Kidney (tissue), 22 donors: ENCODE measurements at places on chromosomes 4 and X. TPM values are rescaled to one million over a fixed set of nuclear protein-coding genes. Genes with fewer than 3 reads are reported as not detected.

SH3RF1 gene
- total RNA-seq, result 35.7 TPM

SUPT20HL1 gene
- total RNA-seq, result not detected

SLC7A11 gene
- 2.6 TPM for total RNA-seq

GPC4 gene
- total RNA-seq, result 70.3 TPM

VSIG4 gene
- total RNA-seq, result 80.0 TPM

FGFR3 gene
- 25.5 TPM for total RNA-seq

DNA sequence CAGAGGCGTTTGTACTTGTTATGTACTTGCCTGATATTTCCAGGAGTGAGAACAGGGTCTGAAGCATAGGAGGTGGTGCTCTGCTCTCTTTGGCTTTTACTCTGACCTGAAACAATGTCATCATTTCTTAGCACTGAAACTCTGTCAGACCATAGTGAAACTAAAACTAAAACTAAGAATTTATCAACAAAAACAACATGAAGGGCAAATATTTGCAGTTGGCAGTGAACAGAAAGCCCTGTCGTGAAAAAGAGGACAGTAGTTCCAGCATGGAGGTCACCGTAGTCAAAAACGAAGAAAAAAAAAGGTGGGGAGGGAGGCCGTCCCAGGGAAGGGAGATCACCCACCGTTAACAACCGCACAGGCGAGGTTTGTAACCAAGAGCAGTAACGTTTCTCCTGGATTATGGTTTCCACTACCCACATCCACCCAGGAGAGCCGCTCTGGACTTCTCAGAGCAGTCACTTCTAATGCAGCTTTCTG lies 97.5 kb downstream of the ANK2 start:
- peak overlapping the region; percentile 93 for H3K27ac ChIP-seq
- no peaks in the 10 kb centered on the region for H3K36me3 ChIP-seq
- DNase-seq, result peak; percentile 38
- H3K27me3 ChIP-seq, result no peaks in the 10 kb centered on the region
- H3K4me3 ChIP-seq, result peak overlapping the region; percentile 64
- H3K4me1 ChIP-seq, result peaks cover 7% of the 10 kb centered on the region

GRCh38 chr4:87185146-87185870 lies 35.1 kb downstream of the KLHL8 start:
- no peak overlapping the region for H3K27ac ChIP-seq
- H3K4me1 ChIP-seq, result no peaks in the 10 kb centered on the region
- no peaks in the 10 kb centered on the region for H3K27me3 ChIP-seq
- no peak for DNase-seq
- no peak overlapping the region for H3K4me3 ChIP-seq

GRCh38 chrX:5650904-5651303 lies 577.8 kb downstream of the NLGN4X start:
- no peak overlapping the region for H3K4me3 ChIP-seq
- no peaks in the 10 kb centered on the region for H3K36me3 ChIP-seq
- DNase-seq, result no peak
- H3K27ac ChIP-seq, result no peak overlapping the region

DNA sequence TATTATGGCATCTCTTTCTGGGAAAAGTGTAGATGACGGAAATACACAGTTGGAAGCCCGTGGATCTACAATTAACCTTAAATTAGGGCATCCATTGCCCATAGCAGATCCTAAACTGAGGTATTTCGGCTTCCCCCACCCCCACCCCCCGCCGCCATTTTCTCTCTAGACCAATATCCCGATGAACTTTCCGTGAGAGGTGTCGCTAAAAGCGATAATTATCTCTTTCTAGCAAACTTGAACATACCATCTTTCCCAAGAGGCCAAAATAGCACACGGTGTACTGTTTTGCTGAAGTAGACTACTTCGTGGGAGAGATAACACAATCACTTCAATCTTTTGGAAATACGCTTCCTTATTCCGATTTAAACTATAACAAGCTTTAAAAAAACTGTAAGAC lies 554 bp downstream of the KLHL15 start:
- H3K36me3 ChIP-seq, result no peaks in the 10 kb centered on the region
- H3K4me1 ChIP-seq, result no peaks in the 10 kb centered on the region
- DNase-seq, result no peak
- peak overlapping the region; percentile 78 for H3K4me3 ChIP-seq

GRCh38 chrX:96102997-96103396 lies 581.6 kb upstream of the DIAPH2 start:
- H3K4me3 ChIP-seq, result no peak overlapping the region
- no peaks in the 10 kb centered on the region for H3K27me3 ChIP-seq
- no peaks in the 10 kb centered on the region for H3K36me3 ChIP-seq
- no peaks in the 10 kb centered on the region for H3K4me1 ChIP-seq

GRCh38 chr4:142840516-142841123 lies 5.5 kb downstream of the INPP4B start:
- H3K27me3 ChIP-seq, result no peaks in the 10 kb centered on the region
- H3K36me3 ChIP-seq, result no peaks in the 10 kb centered on the region
- peak; percentile 74 for DNase-seq
- no peak overlapping the region for H3K4me3 ChIP-seq
- no peak overlapping the region for H3K27ac ChIP-seq
- H3K4me1 ChIP-seq, result no peaks in the 10 kb centered on the region

DNA sequence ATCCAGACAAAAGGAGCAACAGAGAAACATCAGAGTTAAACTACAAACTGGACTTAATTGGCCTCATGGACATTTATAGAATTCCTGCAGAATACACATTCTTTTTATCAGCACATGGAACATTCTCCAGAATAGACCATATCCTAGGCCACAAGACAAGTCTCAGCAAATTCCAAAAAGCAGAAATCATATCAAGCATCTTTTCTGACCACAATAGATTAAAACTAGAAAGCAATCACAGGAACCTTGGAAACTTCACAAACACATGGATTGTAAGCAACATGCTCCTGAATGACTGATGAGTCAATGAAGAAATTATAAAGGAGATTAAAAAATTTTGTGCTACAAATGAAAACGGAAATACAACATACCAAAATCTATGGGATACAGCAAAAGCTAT lies 526.7 kb downstream of the PCDH7 start:
- H3K27me3 ChIP-seq, result no peaks in the 10 kb centered on the region
- H3K4me3 ChIP-seq, result no peak overlapping the region
- H3K4me1 ChIP-seq, result no peaks in the 10 kb centered on the region
- DNase-seq, result no peak
- H3K36me3 ChIP-seq, result no peaks in the 10 kb centered on the region

- no peaks in the 10 kb centered on the region for H3K4me1 ChIP-seq
- H3K27ac ChIP-seq, result no peak overlapping the region
These were observed 7.6 kb upstream of the AMELX start for GRCh38 chrX:11285651-11286050.

- no peak overlapping the region for H3K4me3 ChIP-seq
- no peaks in the 10 kb centered on the region for H3K36me3 ChIP-seq
- H3K27me3 ChIP-seq, result no peaks in the 10 kb centered on the region
- no peak for DNase-seq
- H3K4me1 ChIP-seq, result no peaks in the 10 kb centered on the region
These were observed 126.7 kb upstream of the STX18 start for GRCh38 chr4:4668355-4669210.

DNA sequence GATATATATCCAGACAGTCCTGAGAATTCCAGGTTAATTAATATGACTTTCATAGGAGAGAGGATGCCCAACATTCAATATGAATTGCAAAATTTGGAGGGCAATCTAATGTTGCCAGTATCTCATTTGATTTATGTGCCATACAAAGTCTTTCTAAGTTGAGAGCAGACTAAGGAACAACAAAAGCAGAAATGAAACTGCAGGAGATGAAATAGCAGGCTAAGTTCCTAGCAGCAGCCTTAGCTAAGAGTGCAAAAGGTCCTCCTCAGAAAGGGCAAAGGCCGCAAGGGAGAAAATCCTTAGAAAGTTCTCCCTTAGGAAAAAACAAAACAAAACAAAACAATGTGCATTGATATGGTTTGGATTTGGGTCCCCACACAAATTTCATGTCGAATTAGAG lies 602.9 kb upstream of the HTR2C start:
- no peaks in the 10 kb centered on the region for H3K4me1 ChIP-seq
- no peak for DNase-seq
- H3K27me3 ChIP-seq, result no peaks in the 10 kb centered on the region
- H3K4me3 ChIP-seq, result no peak overlapping the region
- no peak overlapping the region for H3K27ac ChIP-seq

DNA sequence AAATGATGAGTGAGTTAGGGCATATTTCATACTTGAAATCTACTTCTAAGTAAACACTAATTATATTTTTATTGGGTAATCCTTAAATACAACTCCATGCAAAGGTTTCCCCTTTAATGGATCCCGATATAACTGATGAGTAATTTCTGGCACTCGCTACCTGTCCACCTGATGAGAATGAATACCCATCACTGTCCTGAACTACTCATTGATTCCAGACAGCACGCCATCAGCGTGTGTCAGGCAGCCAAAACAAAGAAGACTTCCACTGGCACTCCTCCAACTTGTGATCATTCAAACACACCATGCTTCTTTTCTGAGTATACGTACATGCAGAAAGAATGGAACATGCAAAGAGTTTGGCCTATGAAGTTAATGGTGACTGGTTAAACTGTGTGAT lies 69.4 kb downstream of the HCCS start:
- no peaks in the 10 kb centered on the region for H3K4me1 ChIP-seq
- H3K4me3 ChIP-seq, result no peak overlapping the region
- no peak overlapping the region for H3K27ac ChIP-seq
- DNase-seq, result no peak
- peaks cover 7% of the 10 kb centered on the region for H3K27me3 ChIP-seq

DNA sequence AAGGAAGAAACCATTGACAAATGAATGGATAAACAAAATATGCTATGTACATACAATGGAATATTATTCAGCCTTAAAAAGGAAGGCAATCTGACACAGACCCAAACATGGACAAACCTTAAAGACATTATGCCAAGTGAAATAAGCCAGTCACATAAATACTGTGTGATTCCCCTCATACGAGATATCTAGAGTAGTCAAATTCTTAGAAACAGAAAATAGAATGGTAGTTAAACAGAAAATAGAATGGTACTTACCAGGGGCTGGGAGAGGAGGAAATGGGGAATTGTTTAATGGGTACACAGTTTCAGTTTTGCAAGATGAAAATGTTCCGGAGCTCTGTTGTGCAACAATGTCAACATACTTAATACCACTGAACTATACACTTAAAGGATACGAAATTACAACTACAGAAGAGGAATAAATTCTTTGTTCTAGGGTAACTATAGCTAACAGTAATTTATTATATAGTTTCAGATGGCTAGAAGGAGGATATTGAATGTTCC lies 47.8 kb upstream of the DUSP21 start:
- H3K27ac ChIP-seq, result no peak overlapping the region
- H3K36me3 ChIP-seq, result no peaks in the 10 kb centered on the region
- no peaks in the 10 kb centered on the region for H3K4me1 ChIP-seq
- DNase-seq, result no peak
- H3K4me3 ChIP-seq, result no peak overlapping the region

DNA sequence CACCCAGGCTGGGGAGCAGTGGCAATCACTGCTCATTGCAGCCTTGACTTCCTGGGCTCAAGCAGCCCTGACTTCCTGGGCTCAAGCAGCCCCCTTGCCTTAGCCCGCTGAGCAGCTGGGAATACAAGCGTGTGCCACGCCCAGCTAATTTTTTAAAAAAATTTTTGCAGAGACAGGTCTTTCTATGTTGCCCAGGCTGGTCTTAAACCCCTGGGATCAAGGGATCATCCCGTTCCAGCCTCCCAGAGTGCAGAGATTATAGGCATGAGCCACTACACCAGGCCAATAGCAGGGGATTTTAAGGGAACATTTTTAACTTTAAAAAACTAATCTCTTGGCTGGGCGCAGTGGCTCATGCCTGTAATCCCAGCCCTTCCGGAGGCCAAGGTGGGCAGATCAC lies 5.3 kb upstream of the SLC34A2 start:
- no peak for DNase-seq
- H3K4me3 ChIP-seq, result no peak overlapping the region
- no peaks in the 10 kb centered on the region for H3K36me3 ChIP-seq
- H3K27ac ChIP-seq, result no peak overlapping the region

- H3K27ac ChIP-seq, result no peak overlapping the region
- no peaks in the 10 kb centered on the region for H3K4me1 ChIP-seq
- DNase-seq, result no peak
- H3K36me3 ChIP-seq, result no peaks in the 10 kb centered on the region
- no peak overlapping the region for H3K4me3 ChIP-seq
These were observed 69.4 kb upstream of the PRDM5 start for GRCh38 chr4:120991885-120992284.

GRCh38 chr4:80361329-80361900 lies 25.9 kb downstream of the CFAP299 start:
- no peak for DNase-seq
- no peak overlapping the region for H3K27ac ChIP-seq
- H3K4me1 ChIP-seq, result no peaks in the 10 kb centered on the region
- H3K36me3 ChIP-seq, result no peaks in the 10 kb centered on the region
- no peak overlapping the region for H3K4me3 ChIP-seq

DNA sequence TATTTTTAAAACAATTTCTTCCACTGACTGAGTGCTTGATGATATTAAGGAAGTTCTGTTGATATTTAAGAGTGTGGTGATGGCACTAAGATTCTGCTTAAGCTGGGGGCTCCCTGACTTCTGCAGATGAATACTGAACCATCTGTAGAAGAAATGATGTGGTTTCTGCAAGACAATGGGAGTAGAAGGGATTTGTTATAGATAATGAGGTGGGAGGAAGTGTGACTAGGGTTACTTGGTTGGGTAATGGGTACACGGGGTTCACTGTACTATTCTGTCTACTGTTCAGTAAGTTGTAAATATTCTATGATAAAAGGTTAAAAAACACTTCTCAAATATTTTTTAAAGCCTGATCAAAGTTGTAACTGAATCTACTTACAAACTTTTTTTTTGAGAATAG lies 60.9 kb upstream of the TXK start:
- no peaks in the 10 kb centered on the region for H3K4me1 ChIP-seq
- H3K36me3 ChIP-seq, result no peaks in the 10 kb centered on the region
- H3K27ac ChIP-seq, result no peak overlapping the region
- no peak overlapping the region for H3K4me3 ChIP-seq
- no peak for DNase-seq

DNA sequence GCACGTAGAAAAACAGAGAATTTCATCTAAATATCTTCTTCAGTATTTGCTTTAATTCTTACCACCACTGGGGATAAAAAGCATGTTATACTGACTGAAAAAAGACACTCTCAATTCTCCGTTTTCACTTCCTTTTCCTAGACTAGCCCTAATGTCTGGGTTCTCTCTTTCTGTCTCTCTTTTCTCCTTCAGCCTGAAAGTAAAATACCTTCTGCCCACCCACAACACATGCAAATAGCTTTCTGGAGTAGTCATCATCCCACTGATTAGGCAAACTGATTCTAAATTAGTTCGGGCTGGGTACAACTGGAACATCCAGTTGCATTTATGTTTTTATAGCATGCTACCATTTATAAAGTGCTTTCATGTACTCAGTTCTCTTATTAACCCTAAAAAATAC lies 142.4 kb upstream of the ANKRD50 start:
- H3K27me3 ChIP-seq, result no peaks in the 10 kb centered on the region
- H3K4me1 ChIP-seq, result no peaks in the 10 kb centered on the region
- H3K4me3 ChIP-seq, result no peak overlapping the region
- no peak overlapping the region for H3K27ac ChIP-seq

- no peaks in the 10 kb centered on the region for H3K27me3 ChIP-seq
- no peak overlapping the region for H3K4me3 ChIP-seq
- no peaks in the 10 kb centered on the region for H3K36me3 ChIP-seq
These were observed 143.9 kb upstream of the TBL1X start for GRCh38 chrX:9320940-9321339.

GRCh38 chrX:41733939-41734338 lies 10.0 kb downstream of the GPR82 start:
- DNase-seq, result no peak
- no peaks in the 10 kb centered on the region for H3K4me1 ChIP-seq
- H3K27ac ChIP-seq, result no peak overlapping the region
- no peaks in the 10 kb centered on the region for H3K36me3 ChIP-seq
- no peak overlapping the region for H3K4me3 ChIP-seq
- no peaks in the 10 kb centered on the region for H3K27me3 ChIP-seq
